ENCODE measurements at places on chromosomes 16 and 17.

GRCh38 chr16:78288888-78289287 is 189.4 kb downstream of the WWOX start:
- DNase-seq = no peak

DNA sequence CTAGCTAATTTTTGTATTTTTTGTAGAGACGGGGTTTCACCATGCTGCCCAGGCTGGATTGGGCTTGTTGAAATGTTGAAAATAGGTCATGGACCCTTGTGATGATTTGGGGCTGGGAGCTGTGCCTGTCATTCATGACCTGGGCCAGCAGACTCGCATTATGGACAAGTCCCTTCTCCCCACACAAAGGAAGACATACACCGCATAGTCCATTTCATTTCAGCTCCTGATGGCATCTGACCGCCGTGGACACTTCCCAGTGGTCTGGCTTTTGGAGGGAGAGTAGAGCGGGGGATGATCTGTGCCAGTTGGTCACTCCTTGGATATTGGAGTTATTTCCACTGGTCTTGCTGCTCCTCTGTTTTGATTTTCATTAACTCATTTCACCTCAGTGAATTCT is 34.8 kb downstream of the MPRIP start:
- no peak for DNase-seq

DNA sequence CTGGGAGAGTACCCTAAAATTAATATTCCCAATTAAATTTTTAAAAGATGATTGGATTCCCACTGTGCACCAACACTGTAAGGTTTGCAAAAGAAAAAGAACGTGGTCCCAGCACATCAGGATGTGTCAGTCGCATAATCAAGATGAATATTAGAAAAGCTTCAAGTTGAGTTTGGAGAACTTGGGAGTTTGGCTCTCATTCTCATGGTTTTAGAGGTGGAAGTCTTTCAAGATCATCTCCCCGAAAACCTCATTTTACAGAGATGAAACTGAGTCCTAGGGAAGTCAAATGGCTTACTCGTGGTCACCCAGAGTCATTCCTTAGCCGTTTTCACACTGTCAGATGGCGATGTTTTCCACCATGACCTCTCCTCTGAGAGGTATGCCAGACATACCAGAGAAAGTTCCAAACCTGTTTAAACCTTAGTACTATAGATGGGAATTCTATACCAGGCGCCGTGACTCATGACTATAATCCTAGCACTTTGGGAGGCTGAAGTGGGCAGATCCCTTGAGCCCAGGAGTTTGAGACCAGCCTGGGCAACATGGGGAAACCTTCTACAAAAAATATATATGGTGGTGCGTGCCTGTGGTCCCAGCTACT is 1.2 kb downstream of the SEC14L1 start:
- no peak for DNase-seq

GRCh38 chr17:80855948-80856862 is 135.4 kb upstream of the CHMP6 start:
- peak; percentile 64 for DNase-seq

- no peak for DNase-seq
Measured at GRCh38 chr17:41486316-41486715, 3.4 kb downstream of the KRT36 start.

DNA sequence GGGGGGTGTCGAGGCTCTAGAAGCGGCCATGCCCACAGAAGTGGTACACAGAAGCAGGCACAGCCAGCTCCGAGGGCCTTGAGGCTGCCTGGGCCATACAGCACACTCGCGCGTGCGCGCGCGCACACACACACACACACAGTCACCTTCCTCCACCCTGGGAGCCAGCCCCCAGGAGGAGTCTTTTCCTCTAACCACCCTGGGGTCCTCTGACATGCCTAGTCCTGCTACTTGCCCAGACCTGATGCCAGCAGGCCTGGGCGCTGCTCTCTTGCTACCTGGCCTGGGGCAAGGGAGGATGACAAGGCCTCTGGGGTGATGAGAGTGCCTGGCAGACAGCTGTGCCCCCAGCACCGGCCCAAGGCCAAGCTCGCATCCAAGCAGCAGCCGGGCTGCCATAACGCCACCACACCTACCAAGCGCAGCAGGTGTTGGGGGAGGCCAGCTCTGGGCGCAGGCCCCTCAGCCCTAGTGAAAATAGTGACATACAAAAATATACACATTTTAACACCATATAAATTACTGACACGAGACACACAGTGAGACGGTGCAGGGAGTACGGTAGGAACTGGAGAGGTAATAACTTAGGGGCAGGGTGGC is 41.1 kb downstream of the TSC2 start:
- no peak for DNase-seq

DNA sequence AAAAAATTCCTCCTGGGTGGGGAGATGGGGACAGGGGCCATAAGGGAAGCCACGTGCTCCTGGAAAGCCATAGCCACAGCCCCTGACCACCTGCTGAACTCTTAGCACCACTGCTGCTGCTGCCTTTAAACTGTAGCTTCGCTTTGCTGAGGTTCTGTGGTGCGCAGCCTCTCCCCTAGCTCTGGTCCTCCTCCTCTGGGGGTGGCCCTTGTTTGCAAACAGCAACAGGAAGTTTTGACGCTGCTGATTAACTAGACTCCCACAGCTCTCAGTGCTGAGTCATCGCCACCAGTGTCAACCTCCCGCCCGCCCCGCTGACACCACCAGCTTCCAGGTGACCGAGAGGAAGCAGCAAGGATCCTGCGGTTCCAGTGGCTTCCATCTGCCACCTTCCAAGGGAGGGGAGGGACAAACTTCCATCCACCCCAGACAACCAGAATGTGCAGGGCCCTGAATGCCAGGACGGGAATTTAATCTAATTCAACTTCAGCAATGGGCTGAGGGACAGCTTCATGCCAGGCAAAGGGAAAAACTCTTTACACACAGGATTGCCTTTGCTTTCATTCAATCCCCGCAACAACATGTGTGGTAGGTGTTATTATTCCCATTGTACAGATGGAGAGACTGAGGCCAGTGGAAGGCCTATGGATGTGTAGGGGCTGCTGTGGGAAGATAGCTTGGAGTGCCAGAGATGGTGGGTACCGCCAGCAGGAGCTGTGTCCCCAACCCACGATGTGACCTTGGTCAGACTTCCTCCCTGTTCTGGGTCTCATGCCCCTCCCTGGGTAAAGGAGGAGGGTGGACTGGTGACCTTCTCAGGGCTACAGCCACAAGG is 8.1 kb upstream of the KIFC3 start:
- DNase-seq = peak; percentile 75

DNA sequence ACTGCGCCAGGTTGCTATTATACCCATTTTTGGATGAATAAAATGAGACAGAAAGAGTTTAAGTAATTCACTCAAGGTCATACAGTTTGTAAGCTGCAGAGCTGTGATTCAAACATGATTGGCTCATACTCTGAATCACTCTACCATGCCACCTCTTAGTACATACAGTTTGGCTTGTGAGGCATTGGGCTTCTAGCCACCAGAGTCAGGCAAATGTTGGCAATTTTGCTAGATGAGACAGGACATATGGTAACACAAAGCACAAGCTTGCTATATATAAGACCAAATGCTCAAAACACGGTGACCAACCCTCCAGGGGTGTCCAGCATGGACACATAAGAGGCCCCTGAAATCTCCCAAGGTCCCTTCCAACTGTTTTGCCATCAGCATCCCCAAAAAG is 236.0 kb upstream of the IRX5 start:
- no peak for DNase-seq

DNA sequence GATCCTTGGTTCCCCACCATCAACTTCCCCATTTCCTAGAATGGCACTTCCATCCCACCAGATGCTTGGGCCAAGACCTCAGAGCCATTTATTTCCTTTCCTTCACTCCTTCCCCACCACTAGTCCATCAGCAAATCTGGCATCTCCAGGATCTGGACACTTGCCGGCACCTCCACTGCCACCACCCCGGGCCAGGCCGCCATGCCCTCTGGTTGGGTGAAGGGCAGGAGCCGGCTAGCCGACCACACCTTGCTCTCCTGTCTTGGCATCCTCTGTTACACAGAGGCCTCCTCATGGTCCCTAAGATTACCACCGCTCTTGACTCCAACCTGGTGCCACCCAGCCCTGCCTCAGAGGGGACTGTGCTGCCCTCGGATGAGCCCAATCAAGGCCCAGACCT is 104.5 kb downstream of the RMI2 start:
- no peak for DNase-seq

DNA sequence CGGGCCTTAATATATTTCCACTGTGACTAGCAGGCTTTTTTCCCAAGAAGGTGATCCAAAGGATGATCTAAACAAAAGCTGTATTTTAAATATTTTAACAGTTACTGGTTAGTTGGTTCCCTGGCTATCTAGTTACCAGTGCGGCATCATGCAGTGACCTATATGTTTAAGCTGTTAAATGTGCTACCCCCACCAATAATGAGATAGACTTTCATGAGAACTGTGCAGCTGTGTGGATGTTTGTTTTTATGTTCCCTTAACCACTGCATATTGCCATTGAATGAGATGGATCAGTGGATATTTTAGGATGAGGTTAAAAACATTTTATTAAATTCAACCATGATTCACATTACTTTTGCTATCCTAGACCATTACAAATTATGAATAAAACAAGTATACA is 16.9 kb downstream of the ERN1 start:
- DNase-seq = no peak

DNA sequence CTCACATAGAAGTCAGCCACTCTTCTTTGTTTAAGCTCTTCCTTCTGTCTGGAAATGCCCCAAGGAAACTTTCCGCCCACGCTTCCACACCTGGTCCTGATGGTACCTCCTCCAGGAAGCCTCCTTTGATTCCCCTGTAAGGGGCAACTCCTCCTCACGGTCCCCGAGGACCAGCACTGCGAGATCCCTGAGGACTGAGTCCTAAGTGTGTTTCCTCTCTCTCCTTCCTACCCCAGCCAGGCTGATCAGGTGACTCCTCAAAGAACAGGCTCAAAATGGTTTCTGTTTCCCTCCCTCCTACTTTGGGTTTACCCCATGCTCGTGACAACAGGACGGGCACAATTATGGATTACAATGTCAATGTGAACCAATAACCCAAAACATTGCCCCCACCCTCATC is 63.0 kb upstream of the MED9 start:
- no peak for DNase-seq

DNA sequence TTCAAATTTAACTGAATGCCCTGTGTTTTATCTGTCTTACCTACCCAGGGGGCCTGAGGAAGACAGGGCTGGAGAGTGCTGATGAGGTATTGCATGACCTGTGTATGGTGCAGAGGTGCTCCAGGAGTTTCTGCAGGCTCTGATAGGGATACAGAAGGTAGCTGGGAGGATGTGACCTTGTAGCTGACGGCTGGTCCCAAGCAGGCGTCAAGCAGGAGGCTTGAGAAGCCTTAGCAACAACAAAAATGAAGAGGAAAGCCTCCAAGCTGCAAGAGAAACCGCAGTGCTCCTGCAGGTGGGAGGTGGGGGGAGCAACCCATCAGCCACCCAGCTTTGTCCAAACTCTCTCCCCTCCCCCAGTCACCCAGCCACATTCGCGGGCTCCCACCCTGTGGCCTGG is 40.4 kb downstream of the LAT start:
- DNase-seq = no peak

DNA sequence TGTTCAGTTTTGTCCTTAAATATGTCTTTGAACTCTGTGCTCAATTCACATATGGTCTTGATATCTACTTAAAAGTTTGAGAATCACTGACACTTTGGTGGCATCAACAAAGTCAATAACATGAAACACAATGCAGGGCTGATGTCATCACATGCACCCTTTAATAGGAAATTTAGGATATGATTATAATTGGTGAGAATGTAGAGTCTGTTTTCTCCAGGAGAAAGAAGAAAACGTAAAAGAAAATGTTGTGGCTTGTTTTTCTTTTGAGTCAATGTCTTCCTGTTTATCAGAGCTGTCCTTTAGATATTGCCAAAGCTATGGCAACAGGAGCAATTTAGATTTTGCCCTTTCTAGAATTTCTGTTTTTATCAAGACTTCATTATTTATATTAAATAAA is 396.9 kb downstream of the CDH13 start:
- DNase-seq = no peak

GRCh38 chr17:61420052-61420451 is 20.4 kb downstream of the TBX2 start:
- DNase-seq = no peak

DNA sequence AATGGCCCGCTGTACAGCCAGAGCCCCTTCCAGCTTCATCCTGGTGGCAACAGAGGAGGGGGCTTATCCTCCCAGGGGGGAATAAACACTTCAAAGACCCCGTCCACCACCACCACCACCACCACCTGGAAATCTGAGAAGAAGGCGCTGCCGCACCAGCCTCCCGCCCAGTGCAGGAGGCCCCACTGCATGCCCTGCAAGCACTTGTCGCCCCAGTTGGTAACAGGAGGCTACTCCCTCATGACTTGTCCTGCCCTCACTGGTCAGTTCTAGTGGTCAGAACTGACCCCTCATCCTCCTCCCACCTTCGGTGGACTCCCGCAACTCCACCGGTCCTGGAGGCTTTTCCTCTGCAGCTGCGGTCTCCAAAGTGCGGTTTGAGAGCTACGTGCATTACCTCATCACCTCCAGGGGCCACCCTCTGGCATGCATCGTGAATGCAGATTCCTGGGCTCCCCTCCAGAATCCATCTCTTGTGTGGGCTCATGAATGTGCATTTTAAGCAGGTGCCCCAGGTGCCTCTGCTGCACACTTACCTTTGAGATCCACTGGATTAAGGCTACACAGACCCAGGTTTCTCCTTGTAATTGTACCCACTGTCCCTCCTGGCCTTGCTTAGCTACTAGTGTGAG is 71.8 kb downstream of the SRCIN1 start:
- no peak for DNase-seq

- no peak for DNase-seq
Measured at GRCh38 chr16:4682616-4683254, 10.6 kb upstream of the NUDT16L1 start.

- no peak for DNase-seq
Measured at GRCh38 chr16:23288726-23289512, 13.2 kb upstream of the SCNN1B start.

- no peak for DNase-seq
Measured at GRCh38 chr17:64786337-64786736, 124.2 kb upstream of the SMURF2 start.

- no peak for DNase-seq
Measured at GRCh38 chr16:78091419-78091818, 8.0 kb upstream of the WWOX start.

- DNase-seq = no peak
Measured at GRCh38 chr17:12952012-12952411, 65.8 kb downstream of the ELAC2 start.

DNA sequence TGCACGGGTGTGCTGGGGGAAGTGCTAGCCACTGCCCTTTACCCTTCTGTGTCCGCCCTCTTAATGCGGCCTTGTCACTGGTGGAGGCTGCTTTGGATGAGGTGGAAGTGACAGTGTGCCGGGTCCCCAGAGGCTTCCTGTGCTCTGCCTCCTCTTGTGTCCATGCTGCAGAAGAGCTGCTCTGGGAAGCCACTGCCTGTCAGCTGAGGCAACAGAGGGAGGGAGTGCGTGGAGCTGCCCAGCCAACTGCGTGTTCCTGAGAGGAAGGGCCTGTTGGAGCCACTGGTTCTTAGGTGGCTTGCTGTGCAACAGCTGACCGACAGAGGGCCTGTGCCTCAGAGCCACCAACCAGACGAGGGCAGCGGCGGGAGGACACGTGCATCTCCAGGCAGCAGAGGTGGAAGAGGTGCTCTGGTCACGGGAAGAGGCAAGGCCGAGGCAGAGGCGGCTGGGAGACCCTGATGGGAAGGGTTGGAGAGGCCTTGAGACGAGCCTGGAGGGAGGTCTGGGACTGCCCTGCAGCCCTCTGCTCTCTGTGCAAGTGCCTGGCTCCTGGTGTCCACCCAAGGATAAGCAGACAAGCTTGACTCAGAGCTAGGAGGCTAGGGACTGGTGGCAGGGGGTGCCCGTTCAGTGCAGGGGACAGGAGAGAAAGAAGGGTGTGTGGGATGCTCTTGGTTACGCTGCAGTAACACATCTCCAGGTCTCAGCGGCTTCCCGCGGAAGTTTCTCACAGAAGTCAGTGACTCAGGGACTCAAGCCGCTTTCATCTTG is 25.4 kb downstream of the B9D1 start:
- DNase-seq = no peak

Data from activated CD8-positive, alpha-beta memory T cell treated with anti-CD3 and anti-CD28 coated beads for 4 hours (primary cell).